ENCODE measurements at places on chromosomes 11 and 22.

GRCh38 chr11:7907121-7907520, 23.9 kb downstream of the OR10A6 start:
- DNase-seq: no peak

DNA sequence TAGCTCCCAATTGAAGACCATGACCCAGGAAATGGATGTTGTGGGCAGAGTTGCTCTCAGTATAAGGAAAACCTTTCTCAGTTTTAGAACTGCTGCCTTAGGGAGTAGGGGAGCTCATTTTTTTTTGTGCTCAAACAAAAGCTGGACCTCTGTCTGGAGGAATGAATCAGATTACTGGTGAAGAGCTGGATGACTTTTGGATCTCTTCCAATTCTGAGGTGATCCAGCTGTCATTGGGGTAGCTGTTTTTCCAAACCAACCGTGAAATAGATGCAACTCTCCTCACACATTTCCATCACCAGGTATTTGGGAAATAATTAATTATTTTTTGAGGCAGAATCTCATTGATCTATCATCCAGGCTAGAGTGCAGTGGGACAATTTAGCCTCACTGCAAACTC, 251.3 kb upstream of the PLET1 start:
- no peak for DNase-seq

- DNase-seq: no peak
Measured at GRCh38 chr11:15104166-15104565, 10.6 kb upstream of the INSC start.

- no peak for DNase-seq
Measured at GRCh38 chr11:21888814-21889213, 304.1 kb upstream of the ANO5 start.

GRCh38 chr11:73171436-73172161, 29.5 kb upstream of the FCHSD2 start:
- no peak for DNase-seq

DNA sequence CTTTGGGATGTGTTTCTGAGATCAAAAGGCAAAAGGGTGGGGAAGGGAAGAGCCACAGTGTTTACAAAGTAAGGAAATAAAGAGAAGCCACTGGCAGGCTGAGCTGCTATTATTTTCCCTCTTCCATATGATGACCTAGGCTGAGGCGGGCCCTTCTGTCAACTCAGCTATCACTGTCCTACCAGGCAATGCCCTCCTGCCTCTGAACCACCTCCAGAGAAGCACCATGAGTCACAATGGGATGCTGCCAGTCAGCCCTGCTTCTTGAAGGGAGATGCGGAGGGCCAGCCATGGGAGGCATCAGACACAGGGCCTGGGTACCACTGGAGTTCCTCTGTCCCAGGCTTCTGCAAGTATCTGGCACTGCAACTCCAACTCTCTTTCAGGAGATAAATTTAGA, 107.9 kb upstream of the BID start:
- no peak for DNase-seq

DNA sequence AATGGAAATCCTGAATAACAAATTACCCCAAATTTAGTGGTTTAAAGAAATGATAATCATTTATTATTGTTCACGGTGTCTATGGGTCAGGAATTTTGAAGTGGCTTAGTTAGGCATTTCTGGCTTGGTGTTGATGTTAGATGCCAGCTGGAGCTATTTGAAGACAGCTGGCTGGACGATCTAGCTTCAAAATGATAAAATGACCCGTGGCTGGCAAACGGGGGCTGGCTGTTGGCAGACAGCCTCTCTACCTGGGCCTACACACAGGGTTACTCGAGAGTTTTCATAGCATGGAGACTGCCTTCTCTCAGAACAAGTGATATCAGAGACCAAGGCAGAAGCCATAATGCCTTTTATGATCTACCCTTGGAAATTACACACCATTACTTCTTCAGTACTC, 285.2 kb downstream of the METTL15 start:
- no peak for DNase-seq

GRCh38 chr22:43923191-43923590, 414 bp upstream of the PNPLA3 start:
- no peak for DNase-seq

DNA sequence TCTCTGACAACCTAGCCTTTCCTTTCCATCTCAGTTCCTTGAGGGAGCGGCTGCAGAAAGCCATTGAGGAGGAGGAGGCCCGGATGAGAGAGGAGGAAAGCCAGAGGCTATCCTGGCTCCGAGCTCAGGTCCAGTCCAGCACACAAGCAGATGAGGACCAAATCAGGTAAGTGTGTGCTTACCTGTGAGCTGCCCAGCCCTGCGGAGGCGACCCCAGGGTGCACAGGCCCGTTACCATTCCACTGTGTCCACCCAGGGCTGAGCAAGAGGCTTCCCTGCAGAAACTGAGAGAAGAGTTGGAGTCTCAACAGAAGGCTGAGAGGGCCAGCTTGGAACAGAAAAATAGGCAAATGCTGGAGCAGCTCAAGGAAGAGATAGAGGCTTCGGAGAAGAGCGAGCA, 63.1 kb downstream of the CEP164 start:
- DNase-seq: no peak

- no peak for DNase-seq
Measured at GRCh38 chr11:102341844-102342318, 5.1 kb upstream of the BIRC2 start.

DNA sequence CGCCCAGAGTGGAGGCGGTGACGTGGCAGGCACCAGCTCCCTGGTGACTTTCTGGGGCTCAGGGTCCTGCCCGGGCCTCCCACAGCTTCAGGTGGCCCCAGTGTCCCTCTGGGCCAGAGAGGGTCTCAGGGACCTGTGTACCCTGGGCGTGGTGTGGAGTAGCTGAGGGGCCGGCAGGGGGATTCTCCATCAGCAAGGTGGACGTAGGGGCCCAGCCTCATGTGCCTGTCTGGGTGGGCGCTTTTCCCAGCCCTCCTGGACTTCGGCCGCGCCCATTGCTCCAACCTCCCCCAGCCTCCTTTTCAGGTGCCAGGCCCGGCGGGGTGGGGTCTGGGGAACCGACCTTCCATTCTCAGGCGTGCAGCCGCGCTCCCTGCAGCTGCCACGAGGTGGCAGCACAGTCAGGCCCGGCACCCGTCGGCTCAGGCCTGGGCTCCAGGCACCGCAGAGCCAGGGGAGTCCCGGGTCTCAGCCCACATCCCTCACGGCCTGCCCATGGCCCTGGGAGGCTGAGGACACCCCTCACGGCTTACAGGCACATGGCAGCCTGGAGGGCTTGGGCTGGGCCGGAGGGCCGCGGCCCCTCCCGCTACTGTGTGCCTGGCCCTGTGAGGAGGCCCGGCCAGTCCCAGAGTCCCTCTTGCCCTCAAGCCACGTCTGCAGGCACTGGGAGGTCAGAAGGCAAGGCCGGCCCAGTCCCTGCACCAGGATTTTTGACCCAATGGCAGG, 19.9 kb upstream of the MUC5B start:
- peak; percentile 88 for DNase-seq

GRCh38 chr11:134973801-134974200, 561.8 kb upstream of the B3GAT1 start:
- DNase-seq: peak; percentile 54

GRCh38 chr11:2565447-2566222, 120.8 kb downstream of the KCNQ1 start:
- DNase-seq: no peak

DNA sequence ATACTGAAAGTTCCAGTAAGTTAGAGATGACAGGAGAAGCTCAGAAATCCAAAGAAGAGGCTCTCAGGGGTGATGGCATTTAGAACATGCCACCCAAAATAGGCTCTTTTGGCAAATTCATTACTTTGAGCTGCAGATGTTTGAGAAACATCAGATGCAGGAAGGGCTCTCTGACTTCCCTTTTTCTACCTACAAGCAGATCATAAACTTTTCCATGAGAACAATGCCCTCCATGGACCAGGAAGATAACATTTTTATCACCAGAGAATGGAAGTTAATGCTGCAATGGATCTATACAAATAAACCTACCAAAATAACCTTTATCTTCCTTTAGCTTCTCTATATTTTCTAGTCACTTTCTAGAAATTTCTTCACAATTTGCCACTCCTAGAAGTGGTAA, 32.7 kb upstream of the FAR1 start:
- DNase-seq: no peak

GRCh38 chr22:30516731-30517130, 11.2 kb upstream of the SEC14L4 start:
- no peak for DNase-seq

GRCh38 chr22:16845465-16845864, 20.3 kb upstream of the XKR3 start:
- no peak for DNase-seq

GRCh38 chr11:120566176-120566575, 54.6 kb downstream of the GRIK4 start:
- DNase-seq: no peak

GRCh38 chr22:43329061-43329460, 14.1 kb downstream of the SCUBE1 start:
- no peak for DNase-seq

DNA sequence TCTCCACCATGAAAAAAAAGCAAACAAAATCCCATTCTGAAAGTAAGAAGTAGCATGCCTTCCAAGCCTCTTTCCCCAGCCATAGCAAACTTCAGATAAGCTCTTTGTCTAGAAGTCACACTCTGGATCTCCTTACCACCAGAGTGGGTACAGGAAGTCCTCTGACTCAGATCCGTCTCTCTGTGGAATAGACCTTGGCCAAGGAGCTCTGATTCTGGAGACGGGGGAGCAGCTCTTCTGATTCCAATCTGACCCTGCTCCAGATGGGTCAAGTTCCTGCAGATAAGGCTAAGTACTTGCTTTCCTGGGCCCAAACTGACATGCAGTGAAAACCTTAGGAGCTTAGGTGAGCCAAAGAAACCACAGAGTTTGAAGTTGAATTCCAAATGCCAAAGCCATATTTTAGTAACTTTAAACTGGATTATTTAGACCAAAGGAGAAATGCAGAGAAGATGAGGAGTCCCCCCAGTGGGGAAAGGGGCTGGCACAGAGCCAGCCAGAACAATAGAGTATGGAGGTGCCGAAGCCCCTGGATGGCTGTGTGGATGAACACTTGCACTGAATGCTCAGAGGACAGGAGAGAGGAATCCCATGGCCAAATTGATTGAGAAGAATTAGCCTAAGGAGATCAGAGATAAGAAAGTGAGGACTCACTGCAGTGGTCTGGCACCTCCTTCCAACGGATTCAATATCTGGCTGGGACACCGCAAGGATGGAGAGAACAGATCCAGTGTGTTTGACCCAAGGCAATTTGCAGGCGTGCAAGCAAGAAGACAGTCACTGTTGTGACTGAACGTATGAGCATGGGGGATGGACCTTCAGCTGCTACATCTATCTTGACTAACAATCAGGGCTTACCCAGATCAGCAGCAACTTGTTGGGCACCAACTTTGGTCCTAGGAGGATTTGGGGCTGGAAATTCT, 54.9 kb downstream of the ENDOD1 start:
- no peak for DNase-seq

GRCh38 chr22:25497181-25497641, 67.3 kb upstream of the GRK3 start:
- no peak for DNase-seq

DNA sequence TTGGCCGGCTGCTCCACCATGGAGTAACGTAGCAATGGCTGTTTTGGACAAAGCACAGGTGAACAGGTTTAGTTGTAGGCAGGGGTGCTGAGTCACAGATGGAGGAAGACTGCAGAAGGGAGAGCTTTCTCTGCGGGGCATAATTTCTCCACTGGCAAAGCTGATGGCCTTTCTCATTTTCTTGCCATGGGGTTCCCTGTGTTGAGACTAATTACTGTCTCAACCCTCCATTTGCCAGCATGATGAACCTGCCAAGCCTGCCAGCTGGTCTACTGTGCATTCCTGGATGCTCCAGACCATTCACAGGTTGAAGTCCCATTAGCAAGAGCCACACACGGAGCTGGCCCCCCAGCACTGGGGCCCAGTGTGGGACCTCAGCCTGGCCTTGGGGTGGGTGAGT, 202.4 kb downstream of the BARX2 start:
- DNase-seq: peak; percentile 77

DNA sequence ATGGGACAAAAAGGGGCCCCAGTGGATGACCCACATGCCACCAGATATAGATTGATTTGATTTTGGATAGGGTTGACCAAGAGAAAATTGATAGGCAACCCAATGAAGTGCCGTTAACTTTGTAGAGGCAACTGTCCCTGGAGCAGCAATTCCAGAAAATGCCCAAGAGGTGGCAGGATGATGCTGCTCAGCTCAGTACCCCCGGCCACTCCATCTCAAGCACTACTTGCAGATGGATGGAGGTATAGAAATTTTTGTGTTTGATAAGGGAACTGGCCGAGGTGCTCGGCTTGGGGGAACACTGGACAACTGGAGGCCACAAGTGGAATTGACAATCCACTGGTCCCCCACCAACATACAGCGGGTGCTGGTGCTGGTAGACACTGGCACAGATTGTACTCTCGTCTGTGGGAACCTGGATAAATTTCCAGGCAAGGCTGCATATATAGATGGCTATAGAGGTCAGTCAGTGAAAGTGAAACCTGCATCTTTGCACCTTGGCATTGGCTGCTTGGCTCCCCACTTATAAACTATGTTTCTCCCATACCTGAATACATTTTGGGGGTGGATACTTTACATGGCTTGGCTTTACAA, 86.3 kb downstream of the CCDC83 start:
- DNase-seq: no peak

- no peak for DNase-seq
Measured at GRCh38 chr11:12979928-12980689, 29.0 kb upstream of the RASSF10 start.

GRCh38 chr11:61267437-61267841, 26.5 kb downstream of the PGA5 start:
- DNase-seq: no peak
